Naive B cell (primary cell): ENCODE measurements at places on chromosomes 11 and 22. TPM values are rescaled to one million over a fixed set of nuclear protein-coding genes. Genes with fewer than 3 reads are reported as not detected.

The CYTH4 gene
- polyA plus RNA-seq, result 74.9 TPM

GRCh38 chr11:77082838-77083565, 16.2 kb downstream of the CAPN5 start:
- DNase-seq, result no peak

- DNase-seq, result no peak
These were observed 330.2 kb upstream of the B3GAT1 start for GRCh38 chr11:134742224-134742612.

DNA sequence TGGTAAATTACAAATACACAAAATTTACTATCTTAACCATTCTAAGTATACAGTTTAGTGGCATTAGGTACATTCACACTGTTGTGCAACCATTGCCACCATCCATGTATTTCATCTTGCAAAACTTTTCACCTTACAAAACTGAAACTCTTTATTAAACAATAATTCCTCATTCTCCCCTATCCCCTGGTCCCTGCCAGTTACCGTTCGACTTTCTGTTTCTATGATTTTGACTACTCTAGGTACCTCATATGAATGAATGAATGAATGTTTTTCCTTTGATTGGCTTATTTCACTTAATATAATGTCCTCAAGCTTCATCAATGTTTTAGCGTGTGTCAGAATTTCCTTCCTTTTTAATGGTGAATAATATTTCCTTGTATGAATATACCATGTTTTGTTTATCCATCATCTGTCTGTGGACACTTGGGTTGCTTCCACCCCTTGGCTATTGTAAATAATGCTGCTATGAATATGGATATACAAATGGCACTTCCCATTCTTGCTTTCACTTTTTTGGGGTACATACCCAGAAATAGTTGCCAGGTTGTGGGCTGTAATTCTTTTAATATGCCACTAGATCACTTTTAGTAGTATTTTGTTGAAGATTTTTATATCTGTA, 93.0 kb downstream of the UVRAG start:
- no peak for DNase-seq

- DNase-seq, result no peak
These were observed 33.8 kb downstream of the PRDM10 start for GRCh38 chr11:129968591-129969419.

DNA sequence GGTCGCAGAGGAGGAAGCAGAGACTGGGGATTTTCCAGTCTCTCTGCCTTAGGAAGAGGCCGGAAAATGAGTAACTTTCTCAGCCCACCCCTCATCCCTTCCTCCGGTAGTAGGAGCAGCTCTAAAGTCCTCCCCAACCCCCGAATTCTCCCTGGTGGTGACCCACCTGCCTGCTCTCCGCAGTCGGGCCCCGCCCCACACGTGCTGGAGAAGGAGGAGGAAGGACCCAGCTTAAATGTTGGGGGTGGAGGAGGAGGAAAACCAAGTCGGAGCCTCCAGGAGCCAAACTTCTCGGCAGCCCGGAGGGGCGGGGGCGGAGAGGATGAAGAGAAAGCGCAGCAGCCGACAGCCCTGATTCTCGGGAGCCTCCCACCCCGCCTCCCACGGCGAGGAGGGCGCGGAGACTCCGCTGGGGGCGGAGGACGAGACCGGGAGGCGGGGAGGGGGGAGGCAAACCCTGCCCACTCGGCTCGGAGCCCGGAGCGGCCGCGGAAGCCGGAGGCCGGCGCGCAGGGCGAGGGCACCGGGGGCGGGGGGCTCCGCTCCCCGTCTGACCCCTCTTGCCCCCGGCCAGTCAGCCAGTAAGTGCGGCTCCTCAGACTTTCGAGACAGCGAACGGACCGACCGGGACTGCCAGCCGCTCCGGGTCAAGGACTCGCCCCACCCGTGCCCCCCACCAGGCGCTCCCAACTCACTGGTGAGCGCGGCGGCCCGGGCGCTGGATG, at the start of gene TPBGL:
TPBGL (plus strand) TSS at position 464 of the 725 bp plus-strand sequence. CDS start 276 bp downstream, outside the sequence.
- DNase-seq, result no peak
